Colonic mucosa (tissue), 4 donors: ENCODE measurements at places on chromosomes 1 and 21.

DNA sequence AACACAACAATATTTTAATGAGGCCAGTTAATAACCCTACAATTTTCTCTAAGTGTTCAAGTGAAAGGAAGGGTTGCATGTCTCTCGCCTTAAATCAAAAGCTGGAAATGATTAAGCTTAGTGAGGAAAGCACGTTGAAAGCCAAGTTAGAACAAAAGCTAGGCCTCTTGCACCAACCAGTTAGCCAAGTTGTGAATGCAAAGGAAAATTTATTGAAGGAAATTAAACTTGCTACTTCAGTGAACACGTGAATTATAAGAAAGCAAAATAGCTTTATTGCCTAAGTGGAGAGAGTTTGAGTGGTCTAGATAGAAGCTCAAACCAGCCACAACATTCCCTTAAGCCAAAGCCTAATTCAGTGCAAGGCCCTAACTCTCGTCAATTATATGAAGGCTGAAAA is 135.6 kb downstream of the DUSP10 start:
- DNase-seq, result no peak

GRCh38 chr1:41378999-41379737 is 17.9 kb downstream of the FOXO6 start:
- no peak for DNase-seq

DNA sequence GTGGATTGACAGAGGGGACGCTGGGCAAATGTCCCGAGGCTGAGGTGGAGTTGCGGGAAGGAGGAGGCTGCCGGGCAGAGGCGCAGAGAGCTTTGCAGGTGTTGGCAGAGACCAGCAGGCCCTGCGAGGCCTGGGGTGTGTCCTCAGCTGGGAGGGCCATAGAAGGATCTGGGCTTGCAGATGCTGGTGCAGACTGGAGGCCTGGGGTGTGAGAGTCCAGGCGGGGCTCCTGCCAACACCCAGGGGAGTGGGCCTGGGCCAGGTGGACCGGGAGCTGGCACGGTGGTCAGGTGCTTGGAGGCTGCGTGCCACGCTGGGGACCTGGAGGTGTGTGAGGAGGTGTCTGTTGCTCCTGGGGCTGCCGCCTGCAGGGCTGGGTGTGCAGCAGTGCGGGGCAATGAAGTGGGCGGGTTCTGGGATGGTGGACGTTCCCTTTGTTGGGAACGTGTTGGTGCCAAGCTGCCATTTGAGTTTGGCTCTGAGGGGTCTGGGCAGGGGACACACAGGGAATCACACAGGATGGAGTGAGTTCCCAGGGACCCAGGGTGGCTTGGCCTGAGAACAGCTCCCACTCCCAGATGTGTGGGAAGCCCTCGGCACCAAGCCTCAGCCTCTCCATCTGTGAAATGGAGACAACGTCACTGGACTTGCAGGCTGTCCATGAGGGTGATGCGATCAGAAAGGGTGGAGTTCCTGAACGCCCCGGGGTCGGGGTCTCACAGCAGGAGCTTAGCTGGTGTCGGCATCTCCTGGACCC is 39.9 kb upstream of the POFUT2 start:
- DNase-seq, result no peak

GRCh38 chr1:240486611-240487010 is 125.3 kb downstream of the GREM2 start:
- no peak for DNase-seq

- DNase-seq, result peak; percentile 10
Observed at GRCh38 chr1:29784276-29785136, 548.2 kb downstream of the PTPRU start.

- DNase-seq, result peak; percentile 68
Observed at GRCh38 chr1:2229037-2229864, 1.1 kb downstream of the SKI start.

- no peak for DNase-seq
Observed at GRCh38 chr1:167707942-167708341, 13.8 kb upstream of the MPZL1 start.
